GM10248 (cell line): ENCODE measurements at places on chromosomes 7 and 10.

DNA sequence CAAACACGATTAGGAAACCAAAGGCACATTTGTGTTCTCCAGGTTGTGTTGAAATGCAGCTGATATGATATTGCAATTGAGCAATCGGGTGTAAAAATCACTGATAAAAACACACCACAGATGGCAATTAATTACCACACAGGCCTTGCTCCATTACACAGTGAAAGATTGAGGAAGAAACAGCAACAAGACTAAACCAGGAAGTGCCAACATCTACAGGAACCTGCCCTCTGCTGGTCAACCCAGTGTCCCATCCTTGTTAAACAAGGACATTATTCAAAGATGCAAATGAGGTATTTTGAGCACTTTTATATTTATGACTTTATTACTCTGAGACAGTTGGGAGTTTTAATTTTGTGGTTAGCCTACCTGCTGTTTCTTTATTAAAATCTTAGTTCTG, 765.6 kb upstream of the GHITM start:
- no peak for DNase-seq

DNA sequence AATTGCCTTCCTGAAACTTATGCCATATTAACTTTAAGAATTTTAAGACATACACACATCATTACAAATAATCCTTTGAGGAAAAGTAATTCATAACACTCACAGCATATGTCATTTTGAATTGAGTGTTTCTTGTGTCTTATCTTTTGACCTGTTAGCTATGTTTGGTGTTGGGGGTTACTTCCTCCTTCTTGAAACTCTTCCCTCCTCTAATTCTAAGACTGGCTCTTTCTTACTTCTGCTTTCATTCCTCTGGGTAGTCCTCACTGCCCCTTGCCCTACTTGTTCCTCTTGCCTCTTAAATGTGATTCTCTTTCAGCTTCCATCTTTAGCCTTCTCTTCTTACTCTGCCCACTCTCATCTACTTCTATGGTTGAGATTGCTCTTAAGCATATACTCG, 28.3 kb upstream of the PIP4K2A start:
- peak; percentile 55 for DNase-seq

GRCh38 chr7:130907439-130907838, 173.4 kb upstream of the KLF14 start:
- DNase-seq: no peak

DNA sequence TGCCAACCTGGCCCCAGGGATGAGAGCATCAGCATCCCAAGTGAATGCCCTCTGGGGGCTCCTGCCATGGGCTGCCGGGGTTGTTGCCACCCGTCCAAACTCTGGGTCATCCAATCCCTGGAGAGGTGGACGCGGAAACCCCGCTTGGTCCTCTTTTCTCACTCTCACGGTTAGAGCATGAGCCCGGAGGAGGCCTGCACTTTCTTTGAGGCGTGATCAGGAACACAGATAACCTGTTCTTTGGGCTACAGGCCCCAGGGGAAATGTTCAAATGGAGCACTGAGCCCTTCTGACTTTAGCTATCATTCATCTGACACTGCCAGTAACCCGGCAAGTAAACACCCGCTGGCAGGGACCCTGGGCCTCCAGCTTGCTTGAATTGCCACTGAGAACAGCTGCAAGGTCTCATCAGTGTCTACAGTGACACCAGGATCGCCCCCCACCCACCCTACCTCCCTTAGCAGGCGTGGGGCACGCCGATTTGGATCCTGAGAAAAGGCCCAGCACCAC, 29.4 kb upstream of the SLF2 start:
- no peak for DNase-seq

DNA sequence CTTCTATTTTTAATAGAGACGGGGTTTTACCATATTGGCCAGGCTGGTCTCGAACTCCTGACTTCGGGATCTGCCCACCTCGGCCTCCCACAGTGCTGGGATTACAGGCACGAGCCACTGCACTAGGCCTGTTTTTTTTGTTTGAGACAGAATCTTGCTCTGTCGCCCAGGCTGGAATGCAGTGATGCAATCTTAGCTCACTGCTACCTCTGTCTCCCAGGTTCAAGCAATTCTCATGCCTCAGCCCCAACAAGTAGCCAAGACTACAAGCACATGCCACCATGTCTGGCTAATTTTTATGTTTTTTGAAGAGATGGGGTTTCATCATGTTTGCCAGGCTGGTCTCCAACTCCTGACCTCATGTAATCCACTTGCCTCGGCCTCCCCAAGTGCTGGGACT, 73.7 kb downstream of the TYW1B start:
- no peak for DNase-seq

DNA sequence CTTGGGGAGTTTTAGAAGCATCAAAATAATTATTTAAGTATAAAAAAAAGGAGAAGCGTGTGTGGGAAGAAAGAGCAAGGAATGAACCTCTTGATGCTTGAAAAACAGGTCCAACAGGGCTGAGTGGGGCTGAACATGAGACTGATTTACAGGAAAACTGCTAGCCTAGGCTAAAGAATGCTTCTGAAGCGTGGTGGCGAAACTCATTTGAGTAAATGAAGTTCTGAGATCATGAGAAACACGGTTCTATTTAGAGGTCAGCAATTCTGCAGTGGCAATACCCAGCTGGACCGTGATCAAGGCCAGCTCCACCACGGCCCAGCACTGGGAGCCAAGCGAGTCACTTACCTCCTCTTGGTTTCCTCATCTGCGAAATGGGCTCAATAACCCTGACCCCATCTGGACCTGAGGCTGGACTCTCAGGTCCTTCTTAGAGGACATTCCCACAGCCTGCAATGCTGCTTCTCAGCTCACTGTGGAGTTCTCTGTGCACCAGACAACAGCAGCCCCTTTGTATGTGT, 140.1 kb upstream of the ADAM12 start:
- no peak for DNase-seq

- no peak for DNase-seq
Measured at GRCh38 chr10:22369434-22370072, 24.3 kb downstream of the SPAG6 start.

DNA sequence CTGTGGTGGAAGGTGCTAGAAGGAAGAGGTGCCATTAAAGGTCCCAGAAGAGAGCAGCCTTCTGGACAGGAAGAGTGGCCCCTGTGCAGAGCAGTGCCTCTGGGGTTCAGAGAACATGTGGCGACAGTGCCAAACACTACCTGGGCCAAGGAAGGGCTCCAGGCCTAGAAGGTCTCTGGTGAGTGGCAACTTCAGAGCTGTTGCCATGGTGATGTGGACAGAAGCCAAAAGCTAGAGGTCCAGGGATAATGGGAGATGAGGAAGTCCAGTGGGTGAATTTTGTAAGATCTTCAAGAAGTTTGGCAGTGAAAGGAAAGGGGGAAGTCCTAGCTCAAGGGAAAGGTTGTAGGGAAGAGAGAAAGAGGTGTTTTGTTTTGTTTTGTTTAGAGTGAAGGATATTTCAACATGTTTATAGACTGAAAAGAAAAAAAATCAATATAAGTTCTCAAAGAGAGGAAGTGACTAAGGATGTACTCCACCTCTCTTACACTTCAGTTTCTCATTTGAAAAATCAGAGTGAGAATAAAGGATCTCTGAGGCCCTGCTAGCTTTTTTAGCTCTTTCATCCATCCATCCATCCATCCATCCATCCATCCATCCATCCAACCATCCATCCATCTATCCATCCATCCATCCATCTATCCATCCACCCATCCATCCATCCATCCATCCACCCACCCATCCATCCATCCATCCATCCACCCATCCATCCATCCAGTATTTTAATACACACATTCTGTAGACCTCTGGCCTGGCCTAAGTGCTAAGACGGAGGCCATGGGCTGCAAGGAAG, 77.1 kb upstream of the DUSP5 start:
- DNase-seq: no peak

DNA sequence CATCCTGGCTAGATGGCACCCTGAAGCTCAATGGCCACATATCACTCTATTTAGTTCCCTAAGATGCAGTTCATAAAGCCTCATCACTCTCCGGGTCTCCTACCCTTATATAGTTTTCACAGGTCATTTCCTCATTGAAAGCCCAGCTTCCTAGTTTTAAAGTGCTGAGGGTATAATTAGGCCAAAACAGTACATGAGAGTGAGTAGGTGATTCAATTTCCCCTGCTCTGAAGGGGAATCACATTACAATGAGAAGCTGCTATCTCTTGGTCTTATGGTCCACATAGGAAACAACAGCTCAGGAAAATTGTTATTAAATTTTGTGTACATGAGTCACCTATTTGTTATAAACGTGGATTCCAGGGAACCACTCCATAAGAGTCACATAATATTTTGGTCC, 162.0 kb downstream of the SEMA3E start:
- DNase-seq: no peak
